ENCODE measurements at places on chromosomes 7 and 10. TPM values are rescaled to one million over a fixed set of nuclear protein-coding genes. Genes with fewer than 3 reads are reported as not detected.

Gene TLL2
- total RNA-seq: 0.09 TPM

Gene DGKI
- 4.0 TPM for total RNA-seq

Gene ZC3HAV1L
- total RNA-seq: 3.4 TPM

Gene FAS
- 61.8 TPM for total RNA-seq

Gene CCDC3
- 1.3 TPM for total RNA-seq

Gene CYP2C8
- not detected for total RNA-seq

Gene INTS1
- 26.3 TPM for total RNA-seq

Gene NUDT13
- total RNA-seq: 1.4 TPM

Gene AGAP9
- total RNA-seq: 2.9 TPM

Gene VPS50
- total RNA-seq: 28.3 TPM

Gene PRPS1L1
- total RNA-seq: 0.09 TPM

Gene OLAH
- total RNA-seq: 0.09 TPM

Gene EPO
- not detected for total RNA-seq

Gene TSPAN15
- total RNA-seq: 0.85 TPM

Gene STN1
- 23.9 TPM for total RNA-seq

Gene MRPL43
- total RNA-seq: 50.1 TPM

Data from smooth muscle cell of bladder (primary cell).